ENCODE measurements at places on chromosomes 3 and 15.

- DNase-seq: peak; percentile 54
These were observed 84.8 kb upstream of the FOXB1 start for GRCh38 chr15:59918994-59919951.

- DNase-seq: no peak
These were observed 108.1 kb upstream of the THBS1 start for GRCh38 chr15:39472621-39473297.

DNA sequence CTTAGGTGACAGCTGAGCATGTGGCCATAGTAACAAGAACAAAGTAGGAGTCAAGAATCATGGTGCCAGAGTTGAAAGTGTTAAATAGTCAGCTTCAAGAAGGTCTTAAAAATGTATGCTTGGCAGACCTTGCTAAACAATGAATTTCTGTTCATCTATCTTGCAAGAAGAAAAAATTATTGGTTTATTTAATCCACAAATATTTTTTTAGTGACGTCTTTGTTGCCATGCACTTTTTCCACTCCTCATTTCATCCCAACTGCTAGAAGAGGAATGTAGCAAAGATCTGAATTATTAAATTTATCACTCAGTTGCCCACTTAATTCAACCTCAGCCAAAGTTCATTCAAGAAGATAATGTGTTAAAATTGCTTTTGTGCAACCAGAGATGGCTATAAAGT lies 3.2 kb upstream of the SLC4A7 start:
- no peak for DNase-seq

GRCh38 chr15:71804695-71805470 lies 5.5 kb upstream of the NR2E3 start:
- no peak for DNase-seq

- DNase-seq: no peak
These were observed 49.5 kb upstream of the SEC13 start for GRCh38 chr3:10370429-10370828.

DNA sequence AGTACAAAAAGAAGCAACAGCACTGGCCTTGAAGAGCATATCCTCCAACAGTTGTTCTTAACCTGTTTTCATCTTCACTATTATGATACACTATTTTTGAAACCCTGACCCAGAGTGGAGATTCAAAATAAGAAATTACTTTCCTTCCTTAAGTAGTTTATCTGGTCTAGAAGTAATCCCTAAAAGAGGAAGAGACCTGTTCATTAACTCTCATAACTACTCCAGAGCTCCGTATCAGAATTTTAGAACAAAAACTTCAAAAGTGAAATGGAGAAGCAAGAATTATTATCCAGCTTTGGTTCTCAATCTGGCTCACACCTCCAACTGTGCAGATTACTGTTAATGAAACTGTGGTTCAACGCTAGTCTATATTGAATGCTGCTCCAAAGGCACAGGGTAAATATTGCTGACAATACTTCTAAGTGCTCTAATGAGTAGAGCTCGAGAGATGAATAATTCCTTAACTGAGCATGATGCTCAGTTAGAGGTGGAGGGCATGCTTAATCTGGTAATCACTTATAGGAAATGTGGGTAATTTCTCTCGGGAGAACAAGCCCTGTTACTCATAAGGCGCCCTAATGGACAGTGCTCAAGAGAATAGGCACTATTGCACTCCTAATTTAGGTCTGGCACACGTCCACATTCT lies 5.2 kb downstream of the LCMT2 start:
- no peak for DNase-seq

DNA sequence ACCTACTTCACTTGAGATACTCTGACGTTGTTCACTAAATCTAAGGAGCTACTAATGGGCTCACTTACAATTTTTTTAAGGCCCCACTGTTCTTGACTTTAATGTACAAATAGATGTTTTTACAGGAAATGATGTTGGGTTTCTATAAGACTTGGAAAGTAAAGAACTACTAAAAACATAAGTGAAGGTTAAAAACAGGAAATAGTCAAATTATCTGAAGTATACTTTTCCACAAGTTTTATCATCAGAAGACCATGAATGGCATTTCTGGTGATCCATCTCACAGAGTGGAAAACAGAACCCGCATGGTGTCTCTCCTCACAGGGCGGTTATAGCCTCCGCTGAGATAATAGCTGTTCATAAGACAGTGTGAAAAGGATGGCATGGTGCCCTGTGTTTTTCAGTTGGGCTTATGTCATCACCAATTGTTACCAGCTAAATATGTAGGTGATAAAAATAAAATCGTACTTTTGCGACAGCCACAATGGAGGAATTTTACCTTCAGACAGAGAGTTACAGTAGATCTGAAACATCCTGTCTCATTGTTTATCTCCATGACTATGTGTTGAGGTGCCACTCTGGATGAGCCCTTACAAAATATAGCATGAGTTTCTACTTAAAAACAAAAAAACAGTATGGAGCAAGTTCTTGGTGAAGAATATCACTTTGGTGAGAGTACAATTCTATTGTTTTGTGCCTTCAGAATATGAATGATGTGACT lies 462.4 kb downstream of the RAP2B start:
- no peak for DNase-seq

DNA sequence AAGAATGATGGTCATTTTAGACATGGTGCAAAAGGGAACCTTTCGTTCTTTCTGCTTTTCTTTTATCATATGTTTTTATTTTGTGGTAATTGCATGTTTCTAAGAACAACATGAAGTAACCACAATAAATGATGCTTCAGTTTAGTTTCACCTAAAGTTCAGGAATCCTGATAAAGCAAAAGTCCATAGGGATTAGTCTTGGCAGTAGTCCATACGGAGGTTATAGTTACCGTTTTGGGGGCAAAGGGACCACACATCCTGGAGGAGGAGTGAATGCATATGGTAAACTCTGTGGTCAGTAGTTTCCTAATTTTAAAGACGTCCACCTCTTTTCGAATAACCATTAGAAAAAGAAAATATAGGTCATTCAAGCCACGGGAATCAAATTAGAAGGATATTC lies 141.5 kb downstream of the MCTP2 start:
- DNase-seq: no peak

GRCh38 chr3:174192471-174192870 lies 666.7 kb upstream of the NAALADL2 start:
- DNase-seq: no peak

GRCh38 chr3:10523561-10523960 lies 18.2 kb upstream of the ATP2B2 start:
- DNase-seq: no peak

Measured in Panc1 (cell line).